ENCODE measurements at places on chromosomes 12 and 14.

- DNase-seq: no peak
These were observed 176.1 kb downstream of the DAD1 start for GRCh38 chr14:22412926-22413411.

- no peak for DNase-seq
These were observed 6.3 kb downstream of the CDCA4 start for GRCh38 chr14:105014631-105015030.

DNA sequence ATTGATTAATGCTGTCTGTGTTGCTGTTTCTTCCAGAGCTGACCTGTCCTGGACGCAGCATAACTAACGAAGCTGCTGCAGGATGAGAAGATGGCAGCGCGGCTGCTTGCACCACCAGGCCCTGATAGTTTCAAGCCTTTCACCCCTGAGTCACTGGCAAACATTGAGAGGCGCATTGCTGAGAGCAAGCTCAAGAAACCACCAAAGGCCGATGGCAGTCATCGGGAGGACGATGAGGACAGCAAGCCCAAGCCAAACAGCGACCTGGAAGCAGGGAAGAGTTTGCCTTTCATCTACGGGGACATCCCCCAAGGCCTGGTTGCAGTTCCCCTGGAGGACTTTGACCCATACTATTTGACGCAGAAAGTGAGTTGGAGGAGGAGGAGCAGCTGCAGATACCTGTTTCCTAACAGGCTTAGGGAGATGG is 71.7 kb downstream of the SCN8A start:
- no peak for DNase-seq

DNA sequence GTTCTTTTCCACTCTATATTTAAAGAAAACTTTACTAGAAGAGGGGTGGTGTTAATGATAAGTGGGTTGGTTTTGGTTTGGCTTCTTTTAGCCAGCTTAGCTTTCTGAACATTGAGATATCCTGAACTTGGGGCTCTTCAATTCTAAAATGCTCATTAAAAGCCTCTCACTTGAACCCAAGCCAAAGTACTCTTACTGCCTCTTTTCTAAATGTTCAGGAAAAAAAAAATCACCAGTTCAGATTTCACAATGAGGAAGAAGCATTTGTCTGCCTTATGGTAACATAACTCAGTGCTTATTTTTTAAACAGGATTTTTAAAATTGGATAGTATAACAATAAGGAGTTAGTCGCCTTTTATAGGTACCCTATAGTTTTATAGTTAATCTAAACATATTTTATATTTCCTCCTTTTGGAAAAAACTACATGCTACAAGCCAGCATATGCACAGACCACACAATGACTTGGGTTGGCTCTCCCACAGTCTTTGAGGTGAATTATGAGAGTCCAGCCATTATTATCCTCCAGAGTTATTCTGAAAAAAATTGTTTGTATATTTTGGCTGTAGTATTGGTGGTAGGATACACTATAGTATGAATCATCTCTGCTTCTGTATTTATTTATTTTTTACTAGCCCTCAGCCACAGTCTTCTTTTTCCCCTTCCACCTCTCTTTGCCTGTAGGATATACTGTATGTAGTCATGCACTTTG is 195.5 kb upstream of the TMPO start:
- DNase-seq: no peak

DNA sequence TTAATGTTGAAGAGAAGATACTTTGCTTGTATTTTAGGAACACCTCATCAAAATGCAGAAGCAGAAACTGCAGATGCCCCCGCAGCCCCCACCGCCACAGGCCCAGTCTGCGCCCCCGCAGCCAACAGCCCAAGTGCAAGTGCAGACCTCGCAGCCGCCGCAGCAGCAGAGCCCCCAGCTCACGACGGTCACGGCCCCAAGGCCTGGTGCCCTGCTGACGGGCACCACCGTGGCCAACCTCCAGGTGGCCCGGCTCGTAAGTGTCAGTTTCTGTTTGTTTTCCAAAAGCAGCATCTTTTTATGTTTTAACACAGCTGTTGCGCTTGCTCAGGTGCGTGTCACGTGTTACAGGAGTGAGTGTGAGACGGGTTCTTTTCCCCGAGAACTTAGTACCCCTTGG is 79.5 kb downstream of the DDX51 start:
- no peak for DNase-seq

DNA sequence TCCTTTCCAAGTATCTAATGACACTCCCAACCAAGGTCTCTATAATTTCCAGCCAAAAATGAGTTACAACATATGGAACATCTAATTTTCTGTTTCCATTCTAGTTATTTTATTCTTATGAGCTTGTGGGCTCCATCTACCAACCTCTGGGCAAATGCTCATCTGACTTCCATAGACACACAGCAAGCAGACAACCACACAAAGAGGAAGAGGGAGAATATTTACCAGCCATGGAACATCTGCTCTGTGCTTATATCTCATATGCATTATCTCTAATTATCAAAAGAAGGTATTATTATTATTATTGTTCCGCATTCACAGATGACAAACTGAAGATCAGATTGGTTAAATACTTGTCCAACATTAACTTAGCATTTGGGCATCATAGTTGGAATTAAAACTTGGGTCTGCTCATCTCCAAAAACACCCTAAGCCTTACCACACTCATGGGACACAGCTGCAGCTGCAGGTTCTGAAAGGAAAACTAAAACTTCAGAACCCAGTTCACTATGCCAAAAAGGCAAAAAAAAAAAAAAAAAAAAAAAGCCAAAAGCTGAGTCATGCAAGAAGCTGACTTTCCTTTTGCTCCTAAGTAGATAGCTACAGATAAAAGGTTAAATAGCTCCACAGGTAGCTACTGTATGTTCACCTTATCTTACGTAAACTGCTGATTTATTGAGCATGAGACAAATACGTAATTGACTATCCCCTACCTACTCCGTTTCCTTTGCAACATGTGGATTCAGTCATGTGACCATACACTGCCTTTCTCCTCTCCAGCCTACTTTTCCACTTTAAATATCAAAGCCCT is 23.6 kb upstream of the TCL1B start:
- DNase-seq: no peak

GRCh38 chr14:106547735-106548434 is 1021.5 kb downstream of the TMEM121 start:
- DNase-seq: no peak

- DNase-seq: no peak
These were observed 292.4 kb upstream of the SEL1L start for GRCh38 chr14:81826081-81826480.

GRCh38 chr14:94570440-94570839 is 9.2 kb downstream of the SERPINA4 start:
- no peak for DNase-seq

DNA sequence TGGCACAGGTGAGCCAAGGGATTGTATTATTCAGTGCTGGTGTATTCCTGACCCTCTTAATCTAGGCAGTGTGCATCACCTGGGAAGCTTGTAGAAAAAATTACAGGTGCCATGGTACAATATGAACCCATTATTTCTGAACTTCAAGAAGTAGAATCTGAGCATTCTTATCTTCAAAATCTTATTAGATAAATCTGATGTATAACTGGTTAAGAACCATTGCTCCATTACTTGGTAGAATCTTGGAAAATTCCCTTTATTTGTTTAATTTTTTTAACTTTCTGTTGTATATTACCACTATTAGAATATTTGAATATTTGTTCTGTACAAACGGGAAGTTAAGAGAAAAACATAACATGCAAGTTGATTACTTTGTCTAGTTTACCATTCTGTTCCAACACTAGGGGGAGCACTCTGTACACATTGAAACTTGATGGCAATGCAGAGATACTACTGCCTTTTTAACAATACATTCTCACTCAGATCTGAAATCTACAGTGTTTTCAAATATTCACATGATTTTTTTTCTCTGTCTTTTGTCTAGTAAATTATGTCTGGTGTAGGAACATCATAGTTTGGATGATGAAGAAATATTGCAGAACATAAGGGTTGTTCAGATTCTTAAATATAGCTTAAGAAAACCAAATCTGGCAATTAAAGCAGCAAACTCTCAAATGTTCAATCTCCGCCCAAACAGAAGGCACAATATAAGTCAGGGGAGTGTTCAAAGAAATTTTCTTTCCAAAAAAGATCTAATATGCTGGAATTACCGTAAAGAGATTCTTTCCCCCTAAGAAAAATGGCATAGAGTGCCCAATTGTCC is 196.6 kb downstream of the PCNX1 start:
- no peak for DNase-seq

DNA sequence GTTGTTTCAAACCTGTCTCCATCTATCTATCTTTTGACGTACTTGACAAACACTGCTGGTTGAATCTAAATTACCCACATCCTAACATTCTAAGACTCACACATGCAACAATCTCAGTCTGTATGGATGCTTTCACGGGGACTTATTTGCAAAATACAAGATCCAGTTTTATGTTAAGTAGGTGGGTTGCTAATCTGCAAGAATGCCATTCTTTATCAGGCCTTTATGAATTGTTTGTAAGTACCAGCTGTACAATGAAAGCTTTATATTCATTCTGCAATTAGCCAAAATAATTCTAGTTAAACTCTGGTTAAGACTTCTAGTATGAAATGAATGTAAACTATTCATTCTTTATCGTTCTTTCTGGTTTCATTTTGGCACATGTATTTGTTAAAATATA is 135.1 kb downstream of the NAV3 start:
- no peak for DNase-seq

GRCh38 chr14:63759456-63759855 is 31.6 kb upstream of the SGPP1 start:
- DNase-seq: no peak

- DNase-seq: no peak
These were observed 678 bp downstream of the ZBTB25 start for GRCh38 chr14:64502887-64503433.

DNA sequence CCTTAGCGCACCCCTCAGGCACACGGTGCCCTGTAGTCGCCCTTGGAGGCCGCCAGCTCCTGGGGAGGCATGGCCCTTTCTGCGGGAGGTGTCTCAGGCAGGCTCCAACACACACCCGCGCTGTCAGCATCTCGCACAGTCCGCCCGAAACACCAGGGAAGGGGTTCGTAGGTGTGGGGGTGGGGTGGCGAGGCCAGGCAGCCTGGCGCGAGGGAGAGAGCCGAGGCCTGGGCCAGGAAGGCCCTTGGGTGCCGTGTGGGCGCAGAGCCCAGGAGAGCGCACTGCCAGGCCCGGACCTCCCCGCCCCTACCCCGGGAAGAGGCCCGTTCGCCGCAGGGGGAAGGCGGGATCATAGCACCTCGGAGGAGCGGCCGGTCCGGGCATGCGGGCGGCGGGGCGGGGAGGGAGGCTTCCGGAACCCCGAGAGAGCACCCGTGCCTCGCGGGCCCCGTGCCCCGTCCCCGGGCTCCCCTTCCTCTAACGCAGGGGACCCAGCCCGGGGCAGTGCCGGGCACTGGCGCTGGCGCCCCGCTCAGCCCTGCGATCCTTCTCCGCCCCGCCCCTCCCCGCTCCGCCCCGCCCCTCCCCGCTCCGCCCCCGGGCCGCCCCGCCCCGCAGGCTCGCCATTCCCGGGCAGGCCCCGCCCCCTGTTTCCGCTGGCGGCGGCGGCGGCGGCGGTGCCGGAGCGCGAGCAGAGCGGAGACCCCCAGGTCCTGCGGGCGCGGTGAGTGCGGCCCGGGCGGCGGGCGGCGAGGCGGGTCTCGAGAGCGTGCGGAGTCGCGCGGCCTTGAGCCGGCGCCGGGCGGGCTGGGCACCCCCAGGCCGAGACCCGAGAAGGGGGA is at the start of gene TSPAN9:
Gene TSPAN9 (plus strand): TSS at position 650 of the 842 bp plus-strand sequence. CDS start 123,815 bp downstream, outside the sequence.
- peak; percentile 41 for DNase-seq

GRCh38 chr12:128810182-128811127 is 13.3 kb downstream of the SLC15A4 start:
- DNase-seq: no peak

- no peak for DNase-seq
These were observed 4.4 kb downstream of the TMEM179 start for GRCh38 chr14:104600141-104600643.

- DNase-seq: no peak
These were observed 102.2 kb downstream of the MYF5 start for GRCh38 chr12:80818878-80819277.

DNA sequence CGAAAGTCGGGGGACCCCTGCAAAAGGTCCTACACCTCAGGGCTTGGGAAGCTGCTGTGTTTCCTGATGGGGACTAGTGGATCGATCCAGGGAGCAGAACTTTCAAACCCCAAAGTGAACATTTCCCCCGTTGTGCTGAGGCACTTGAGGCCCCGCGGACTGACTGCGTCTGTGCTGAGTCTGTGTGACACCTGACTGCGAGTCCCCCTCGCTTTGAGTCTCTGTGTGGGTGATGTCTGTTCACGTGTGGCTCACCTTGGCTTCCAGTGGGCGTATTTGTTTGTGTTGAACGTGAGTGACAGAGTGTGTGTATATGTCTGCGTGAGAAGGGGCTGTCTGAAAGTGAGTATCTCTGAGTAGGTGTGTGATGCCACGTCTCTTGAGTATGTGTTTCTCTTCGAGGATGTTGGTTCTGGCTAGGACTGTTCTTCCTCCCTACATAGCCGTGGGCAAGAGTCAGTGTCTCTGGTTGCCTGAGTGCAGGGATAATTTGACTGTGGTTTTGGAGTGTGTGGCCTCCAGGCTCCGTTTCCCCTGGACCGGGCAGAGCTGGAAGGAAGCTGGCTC is 1.3 kb downstream of the TEAD4 start:
- no peak for DNase-seq

DNA sequence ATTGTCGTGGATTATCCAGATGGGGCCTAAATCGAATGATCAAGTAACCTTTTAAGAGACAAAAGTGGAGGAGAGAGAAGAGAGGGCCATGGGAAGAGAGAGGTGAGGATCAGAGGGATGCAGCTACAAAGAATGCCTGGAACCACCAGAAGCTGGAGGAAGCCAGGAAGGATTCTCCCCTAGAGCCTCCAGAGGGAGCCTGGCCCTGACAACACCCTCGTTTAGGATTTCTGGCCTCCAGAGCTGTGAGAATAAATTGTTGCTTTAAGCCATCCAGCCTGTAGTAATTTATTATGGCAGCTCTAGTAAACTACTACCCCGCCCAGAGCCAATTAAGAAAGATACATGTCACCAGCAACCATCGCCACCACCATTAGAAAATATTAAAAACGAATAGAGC is 46.2 kb upstream of the GSC start:
- DNase-seq: no peak

DNA sequence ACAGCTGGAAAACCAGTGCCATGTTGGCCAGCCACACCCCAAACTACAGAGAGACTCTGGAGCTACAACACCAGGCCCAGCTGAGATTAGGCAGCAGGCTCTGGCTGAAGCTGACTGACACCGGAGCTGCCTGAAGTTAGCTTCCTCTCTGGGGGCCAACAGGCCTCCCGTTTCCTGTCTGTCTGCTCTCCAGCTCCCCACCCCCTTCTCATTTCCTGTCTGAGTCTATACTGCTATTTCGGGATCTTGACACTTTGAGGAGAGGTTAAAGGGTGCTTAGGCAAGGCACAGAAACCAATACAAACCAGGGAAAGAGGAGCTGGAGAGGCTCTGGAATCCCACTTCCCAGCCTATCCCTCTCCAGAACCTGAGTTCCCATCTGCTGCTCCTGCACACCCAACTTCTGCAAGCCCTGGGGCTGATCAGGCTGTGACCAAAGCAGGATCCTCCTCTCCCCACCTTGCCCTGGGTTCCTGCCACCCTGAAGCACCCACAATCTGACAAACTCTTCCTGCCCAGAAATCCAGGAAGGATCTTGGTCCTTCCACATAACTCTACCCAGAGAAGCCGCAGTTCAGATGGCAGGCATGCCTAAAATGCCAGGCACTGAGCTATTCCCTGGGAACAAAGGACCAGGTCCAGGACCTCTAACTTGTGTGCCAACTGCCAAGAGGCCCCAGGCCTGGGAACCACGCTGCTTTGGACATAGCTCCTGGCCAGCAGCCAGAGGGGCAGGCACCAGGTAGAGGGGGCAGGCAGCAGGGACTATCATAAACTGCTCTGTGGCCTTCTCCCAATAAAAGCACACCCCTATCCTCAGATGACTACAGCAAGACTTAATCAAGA is 39.9 kb downstream of the PRPF40B start:
- DNase-seq: no peak

- no peak for DNase-seq
These were observed 1.5 kb downstream of the RAB21 start for GRCh38 chr12:71756054-71756690.

Measured in GOT3 (cell line).